ENCODE measurements at places on chromosomes 5 and 9. TPM values are rescaled to one million over a fixed set of nuclear protein-coding genes. Genes with fewer than 3 reads are reported as not detected.
A peak's percentile ranks its signal among the peaks of the same experiment; 100 is the strongest.

- H3K27me3 ChIP-seq = peaks cover 6% of the 10 kb centered on the region
- H3K27ac ChIP-seq = peak overlapping the region; percentile 67
- peak overlapping the region; percentile 72 for H3K4me3 ChIP-seq
- H3K36me3 ChIP-seq = no peaks in the 10 kb centered on the region
- DNase-seq = peak; percentile 56
These were observed 475 bp upstream of the GOLM1 start for GRCh38 chr9:86099701-86100364.

- H3K4me3 ChIP-seq = no peak overlapping the region
- no peaks in the 10 kb centered on the region for H3K36me3 ChIP-seq
- H3K27me3 ChIP-seq = no peaks in the 10 kb centered on the region
- no peak for DNase-seq
These were observed 199.0 kb downstream of the SLIT3 start for GRCh38 chr5:169101966-169102365.

Gene NUTM2G
- not detected for total RNA-seq

- no peaks in the 10 kb centered on the region for H3K27me3 ChIP-seq
- H3K27ac ChIP-seq = no peak overlapping the region
- no peak overlapping the region for H3K4me3 ChIP-seq
- H3K4me1 ChIP-seq = no peaks in the 10 kb centered on the region
- H3K36me3 ChIP-seq = peaks cover 53% of the 10 kb centered on the region
These were observed 29.2 kb downstream of the CEP72 start for GRCh38 chr5:641331-641765.

Gene OR1J2
- total RNA-seq = not detected

DNA sequence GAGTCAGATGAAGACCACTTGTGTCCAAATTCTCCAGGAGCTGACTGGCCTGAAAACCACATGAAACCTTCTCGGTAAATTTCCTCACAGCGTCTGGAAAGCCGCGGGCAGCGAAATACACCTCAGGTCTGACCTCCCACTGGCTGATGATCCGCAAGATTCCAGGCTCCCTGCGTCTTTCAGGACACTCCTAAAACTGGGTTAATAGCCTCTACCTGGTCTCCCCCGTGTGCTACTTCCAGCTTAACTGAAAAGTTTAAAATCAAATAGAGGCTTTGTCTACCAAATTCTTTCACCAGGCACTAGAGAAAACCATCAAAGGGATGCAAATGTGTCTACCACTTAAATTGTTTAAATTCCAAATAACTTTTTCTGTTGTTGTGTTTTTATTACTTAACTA, 312.6 kb downstream of the DRD1 start:
- no peak overlapping the region for H3K27ac ChIP-seq
- H3K4me3 ChIP-seq = no peak overlapping the region
- no peaks in the 10 kb centered on the region for H3K4me1 ChIP-seq
- DNase-seq = no peak
- H3K36me3 ChIP-seq = no peaks in the 10 kb centered on the region
- H3K27me3 ChIP-seq = no peaks in the 10 kb centered on the region

Data from lower lobe of right lung (tissue), 2 donors.